ENCODE measurements at places on chromosomes 12 and 14. TPM values are rescaled to one million over a fixed set of nuclear protein-coding genes. Genes with fewer than 3 reads are reported as not detected.

GRCh38 chr14:26791117-26791806, 193.4 kb upstream of the NOVA1 start:
- no peak overlapping the region for H3K4me3 ChIP-seq
- no peak for DNase-seq
- no peaks in the 10 kb centered on the region for H3K4me1 ChIP-seq
- H3K27me3 ChIP-seq: no peaks in the 10 kb centered on the region

GRCh38 chr14:69153152-69153872, 393 bp upstream of the DCAF5 start:
- H3K4me3 ChIP-seq: peak overlapping the region; percentile 97
- peak overlapping the region; percentile 89 for H3K27ac ChIP-seq
- peak; percentile 87 for DNase-seq
- peaks cover 34% of the 10 kb centered on the region for H3K27me3 ChIP-seq
- peaks cover 12% of the 10 kb centered on the region for H3K36me3 ChIP-seq

DNA sequence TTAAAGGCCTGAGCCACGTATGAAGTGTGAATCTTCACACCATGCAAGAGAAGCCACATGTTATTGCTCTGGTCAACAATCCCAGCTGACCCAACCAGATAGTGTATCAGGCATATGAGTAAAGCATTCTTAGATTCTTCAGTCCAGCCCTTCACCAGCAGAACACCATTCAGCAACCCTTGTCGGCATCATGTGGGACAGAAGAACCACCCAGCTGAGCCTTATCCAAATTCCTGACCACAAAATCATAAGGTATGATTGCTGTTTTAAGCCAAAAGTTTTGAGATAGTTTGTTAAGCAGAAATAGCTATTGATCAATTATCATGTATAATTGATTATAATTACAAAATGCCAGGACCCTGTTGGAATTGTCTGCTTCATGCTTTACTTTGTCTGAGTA, 664.9 kb downstream of the VRK1 start:
- H3K4me1 ChIP-seq: peaks cover 30% of the 10 kb centered on the region
- no peak overlapping the region for H3K27ac ChIP-seq
- no peak overlapping the region for H3K4me3 ChIP-seq
- DNase-seq: no peak
- peaks cover 57% of the 10 kb centered on the region for H3K36me3 ChIP-seq

Gene FSCB
- not detected for total RNA-seq

GRCh38 chr12:91774434-91774921, 371.2 kb downstream of the BTG1 start:
- no peaks in the 10 kb centered on the region for H3K36me3 ChIP-seq
- no peak overlapping the region for H3K4me3 ChIP-seq
- no peaks in the 10 kb centered on the region for H3K27me3 ChIP-seq
- no peak for DNase-seq

Gene SLCO1B1
- total RNA-seq: not detected

- H3K36me3 ChIP-seq: no peaks in the 10 kb centered on the region
- H3K27me3 ChIP-seq: peaks cover 8% of the 10 kb centered on the region
- no peak for DNase-seq
- peaks cover 2% of the 10 kb centered on the region for H3K4me1 ChIP-seq
- H3K27ac ChIP-seq: no peak overlapping the region
Observed at GRCh38 chr14:96629082-96629481, 126.9 kb downstream of the PAPOLA start.

DNA sequence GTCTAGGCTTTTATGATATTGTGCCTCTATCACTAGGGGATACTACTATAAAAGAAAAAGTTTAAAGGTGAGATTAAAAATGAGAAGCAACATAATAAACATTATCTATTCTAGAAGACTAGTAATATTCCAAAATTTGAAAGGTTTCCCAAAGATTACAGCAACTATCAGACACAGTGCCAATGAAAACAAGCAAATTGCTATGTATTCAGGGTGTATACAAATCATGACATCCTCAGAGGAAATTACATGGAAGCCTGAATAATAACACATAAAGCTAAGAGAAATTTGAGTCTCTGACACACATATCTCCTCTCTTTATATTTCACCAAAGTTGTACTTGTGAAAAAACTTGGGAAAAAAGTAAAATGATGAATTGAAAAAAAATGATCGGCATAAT, 327.0 kb downstream of the SEC23A start:
- H3K27ac ChIP-seq: no peak overlapping the region
- no peaks in the 10 kb centered on the region for H3K36me3 ChIP-seq
- H3K4me3 ChIP-seq: no peak overlapping the region
- H3K4me1 ChIP-seq: no peaks in the 10 kb centered on the region
- H3K27me3 ChIP-seq: peaks cover 2% of the 10 kb centered on the region

DNA sequence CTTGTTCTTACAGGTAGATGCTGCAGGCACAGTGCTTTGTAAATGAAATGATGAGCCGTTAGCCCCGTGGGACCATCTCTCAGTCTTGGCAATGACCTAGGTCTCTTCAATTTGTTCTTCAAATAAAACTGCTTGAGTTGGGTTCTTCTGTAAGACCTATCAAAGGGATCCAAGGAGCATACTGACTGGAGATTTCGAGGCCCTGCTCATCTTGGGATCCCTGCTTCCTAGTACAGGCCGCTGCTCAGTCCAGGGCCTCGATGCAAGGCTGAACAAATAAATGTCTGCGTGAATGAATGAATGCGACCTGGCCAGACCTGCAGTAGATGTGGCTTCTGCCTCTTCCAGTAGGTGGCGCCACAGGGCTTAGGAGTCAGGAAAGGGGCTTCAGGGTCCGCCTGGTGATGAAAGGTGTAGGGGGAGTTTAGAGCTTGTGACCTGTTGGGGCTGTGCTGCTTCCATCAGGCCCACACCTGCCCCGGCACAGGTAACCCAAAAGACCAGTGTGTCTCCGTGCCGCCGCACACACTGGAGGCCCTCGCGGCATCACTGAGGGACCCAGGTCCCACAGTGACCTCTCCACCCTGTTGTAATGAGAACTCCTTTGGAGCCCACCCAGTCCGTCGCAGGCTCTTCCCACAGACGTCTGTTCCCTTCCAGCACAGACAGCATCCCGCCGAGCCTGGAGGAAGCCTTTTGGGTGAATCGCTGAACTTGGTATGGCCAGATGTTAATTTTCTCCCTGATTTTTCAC, 4.4 kb downstream of the CACNA1C start:
- H3K4me3 ChIP-seq: no peak overlapping the region
- H3K4me1 ChIP-seq: peaks cover 7% of the 10 kb centered on the region
- no peaks in the 10 kb centered on the region for H3K36me3 ChIP-seq
- DNase-seq: peak; percentile 62
- peaks cover 52% of the 10 kb centered on the region for H3K27me3 ChIP-seq
- H3K27ac ChIP-seq: no peak overlapping the region

GRCh38 chr12:5593086-5593485, 161.2 kb downstream of the NTF3 start:
- H3K4me3 ChIP-seq: no peak overlapping the region
- no peak for DNase-seq
- H3K27me3 ChIP-seq: peaks cover 9% of the 10 kb centered on the region
- no peaks in the 10 kb centered on the region for H3K4me1 ChIP-seq
- H3K36me3 ChIP-seq: no peaks in the 10 kb centered on the region

GRCh38 chr12:43444940-43445564, 107.0 kb downstream of the ADAMTS20 start:
- H3K4me3 ChIP-seq: no peak overlapping the region
- H3K27me3 ChIP-seq: peaks cover 3% of the 10 kb centered on the region
- H3K36me3 ChIP-seq: no peaks in the 10 kb centered on the region
- no peak for DNase-seq
- no peak overlapping the region for H3K27ac ChIP-seq

DNA sequence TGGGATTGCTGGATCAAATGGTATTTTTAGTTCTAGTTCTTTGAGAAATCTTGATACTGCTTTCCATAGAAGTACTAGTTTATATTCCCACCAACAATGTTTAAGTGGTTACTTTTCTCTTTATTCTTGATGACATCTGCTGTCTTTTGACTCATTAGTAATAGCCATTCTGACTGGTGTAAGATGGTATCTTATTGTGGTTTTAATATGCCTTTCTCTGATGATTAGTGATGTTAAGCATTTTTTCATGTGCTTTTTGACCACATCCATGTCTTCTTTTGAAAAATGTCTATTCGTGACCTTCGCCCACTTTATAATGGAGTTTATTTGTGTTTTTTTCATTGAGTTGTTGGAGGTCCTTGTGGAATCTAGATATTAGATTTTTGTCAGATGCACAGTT, 865.7 kb downstream of the SLC6A15 start:
- H3K27me3 ChIP-seq: no peaks in the 10 kb centered on the region
- H3K36me3 ChIP-seq: no peaks in the 10 kb centered on the region
- H3K4me3 ChIP-seq: no peak overlapping the region
- no peak overlapping the region for H3K27ac ChIP-seq
- H3K4me1 ChIP-seq: no peaks in the 10 kb centered on the region

GRCh38 chr12:11773889-11774677, 124.6 kb downstream of the ETV6 start:
- H3K4me1 ChIP-seq: peaks cover 33% of the 10 kb centered on the region
- H3K4me3 ChIP-seq: no peak overlapping the region
- H3K27me3 ChIP-seq: no peaks in the 10 kb centered on the region
- DNase-seq: no peak
- H3K27ac ChIP-seq: no peak overlapping the region

Gene AKAP3
- 4.1 TPM for total RNA-seq

- H3K36me3 ChIP-seq: no peaks in the 10 kb centered on the region
- peak overlapping the region; percentile 61 for H3K4me3 ChIP-seq
- peaks cover 29% of the 10 kb centered on the region for H3K27me3 ChIP-seq
- peak; percentile 55 for DNase-seq
Observed at GRCh38 chr12:113154351-113154973, 4.9 kb downstream of the CFAP73 start.

- no peak overlapping the region for H3K27ac ChIP-seq
- no peak for DNase-seq
- no peaks in the 10 kb centered on the region for H3K36me3 ChIP-seq
- H3K27me3 ChIP-seq: peaks cover 3% of the 10 kb centered on the region
Observed at GRCh38 chr12:128724468-128725046, 99.2 kb downstream of the SLC15A4 start.

DNA sequence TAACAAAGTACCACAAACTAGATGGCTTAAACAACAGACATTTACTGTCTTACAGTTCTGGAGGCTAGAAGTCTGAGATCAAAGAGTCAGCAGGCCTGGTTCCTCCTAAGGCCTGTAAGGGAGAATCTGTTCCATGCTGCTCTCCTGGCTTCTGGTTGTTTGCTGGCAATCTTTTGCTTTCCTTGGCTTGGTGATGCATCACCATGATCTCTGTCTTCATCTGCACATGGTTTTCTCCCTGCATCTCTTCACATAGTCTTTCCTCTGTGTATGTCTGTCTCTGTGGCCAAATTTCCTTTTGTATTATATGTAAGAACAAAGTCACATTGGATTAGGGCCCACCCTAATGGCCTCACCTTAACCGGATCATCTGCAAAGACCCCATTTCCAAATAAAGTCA, 168.5 kb downstream of the CAPZA3 start:
- H3K36me3 ChIP-seq: no peaks in the 10 kb centered on the region
- no peak overlapping the region for H3K27ac ChIP-seq
- DNase-seq: no peak
- H3K27me3 ChIP-seq: no peaks in the 10 kb centered on the region
- no peaks in the 10 kb centered on the region for H3K4me1 ChIP-seq
- no peak overlapping the region for H3K4me3 ChIP-seq

Gene KRT79
- not detected for total RNA-seq

Gene APOF
- not detected for total RNA-seq

- DNase-seq: no peak
- no peaks in the 10 kb centered on the region for H3K4me1 ChIP-seq
- H3K27me3 ChIP-seq: peaks cover 4% of the 10 kb centered on the region
- no peaks in the 10 kb centered on the region for H3K36me3 ChIP-seq
- H3K27ac ChIP-seq: no peak overlapping the region
Observed at GRCh38 chr14:101174980-101175606, 271.6 kb upstream of the RTL1 start.

GRCh38 chr12:85299053-85299452, 19.0 kb downstream of the ALX1 start:
- H3K4me1 ChIP-seq: peaks cover 3% of the 10 kb centered on the region
- H3K36me3 ChIP-seq: no peaks in the 10 kb centered on the region
- no peaks in the 10 kb centered on the region for H3K27me3 ChIP-seq
- no peak overlapping the region for H3K27ac ChIP-seq

All from activated naive CD8-positive, alpha-beta T cell treated with anti-CD3 and anti-CD28 coated beads, Interleukin-2, amount 10 ng/mL, durations not matched to agents 7 days and 5 days (primary cell).